ENCODE measurements at places on chromosomes 1 and 21.

- DNase-seq, result no peak
These were observed 9.4 kb upstream of the GPR161 start for GRCh38 chr1:168146160-168146539.

- DNase-seq, result no peak
These were observed 61.9 kb upstream of the C1orf21 start for GRCh38 chr1:184324972-184325371.

DNA sequence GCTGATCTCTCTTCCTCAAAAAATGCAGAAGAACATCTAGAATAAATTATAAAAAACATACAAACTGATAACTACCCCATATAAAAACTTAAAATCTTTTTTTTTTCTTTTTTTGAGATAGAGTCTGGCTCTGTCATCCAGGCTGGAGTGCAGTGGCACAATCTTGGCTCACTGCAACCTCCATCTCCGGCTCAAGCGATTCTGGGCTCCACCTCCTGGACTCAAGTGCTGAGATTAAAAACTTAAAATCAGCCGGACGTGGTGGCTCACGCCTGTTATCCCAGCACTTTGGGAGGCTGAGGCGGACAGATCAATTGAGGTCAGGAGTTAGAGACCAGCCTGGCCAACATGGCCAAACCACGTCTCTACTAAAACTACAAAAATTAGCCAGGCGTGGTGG lies 31.1 kb downstream of the LIN9 start:
- DNase-seq, result no peak

- no peak for DNase-seq
These were observed 192.5 kb upstream of the ZRANB2 start for GRCh38 chr1:71273334-71273733.

- no peak for DNase-seq
These were observed 22.7 kb upstream of the SFT2D2 start for GRCh38 chr1:168202941-168203654.

DNA sequence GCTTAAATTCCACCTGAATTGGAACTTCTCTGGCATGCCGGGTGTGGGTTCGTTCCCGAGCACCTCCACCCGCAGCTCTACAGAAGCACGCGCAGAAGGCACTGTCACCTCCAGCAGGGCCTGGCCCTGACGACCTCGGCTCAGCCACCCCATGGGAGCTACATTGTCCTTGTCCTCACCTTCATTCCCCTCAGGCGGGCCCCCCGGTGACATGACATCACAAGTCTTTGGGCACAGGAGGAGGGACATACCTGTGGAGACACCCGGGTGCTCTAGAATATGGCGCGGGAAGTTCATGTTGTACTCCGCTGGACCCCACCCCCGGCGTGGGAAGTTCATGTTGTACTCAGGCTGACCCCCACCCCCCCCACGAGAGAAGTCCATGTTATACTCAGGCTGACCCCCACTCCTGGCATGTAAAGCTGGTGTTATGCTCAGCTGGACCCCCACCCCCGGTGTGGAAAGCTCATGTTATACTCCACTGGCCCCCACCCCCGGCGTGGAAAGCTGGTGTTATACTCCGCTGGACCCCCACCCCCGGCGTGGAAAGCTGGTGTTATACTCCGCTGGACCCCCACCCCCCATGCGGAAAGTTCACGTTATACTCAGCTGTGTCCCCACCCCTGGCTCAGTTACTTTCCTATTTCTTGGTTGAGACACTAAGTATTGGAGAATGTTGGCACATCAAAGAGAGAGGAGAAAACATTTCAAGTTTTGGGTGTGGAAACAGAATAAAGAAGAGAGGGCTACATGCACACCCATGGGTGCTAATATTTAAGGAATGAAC lies 37.6 kb downstream of the UMODL1 start:
- no peak for DNase-seq

GRCh38 chr1:51323778-51324177 lies 6.6 kb downstream of the TTC39A start:
- DNase-seq, result no peak
